Stimulated activated CD4-positive, alpha-beta T cell treated with anti-CD3 and anti-CD28 coated beads, Interleukin-1b, Interleukin-23, amount 100 ng/mL, for 48 hours (primary cell): ENCODE measurements at places on chromosomes 12 and 14.

GRCh38 chr14:89466484-89466883 lies 49.5 kb upstream of the FOXN3 start:
- peak; percentile 18 for DNase-seq

DNA sequence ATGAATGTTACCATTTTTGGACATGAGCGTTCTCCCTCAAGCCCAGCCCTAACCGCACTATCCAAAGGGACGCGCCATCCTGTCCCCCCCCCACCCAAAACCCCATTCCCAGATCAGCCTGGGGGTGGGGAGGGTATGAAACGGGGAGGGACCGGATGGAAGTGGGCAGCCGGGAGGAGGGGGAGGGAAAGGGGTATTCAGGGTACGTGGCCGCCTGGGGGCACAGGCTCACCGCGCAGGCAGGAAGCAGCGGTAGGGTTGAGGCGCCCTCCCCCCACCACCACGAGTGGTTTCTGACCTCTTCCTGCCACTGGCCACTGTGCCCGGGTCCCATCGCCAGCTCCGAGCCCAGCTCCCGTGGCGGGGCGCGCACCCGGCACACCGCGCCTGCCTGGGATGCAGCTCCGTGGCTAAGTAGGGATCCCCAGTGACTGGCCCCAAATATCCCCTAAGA lies 1.4 kb downstream of the ACTN1 start:
- peak; percentile 36 for DNase-seq

- DNase-seq: no peak
Measured at GRCh38 chr12:4289998-4290790, 16.6 kb downstream of the CCND2 start.

- no peak for DNase-seq
Measured at GRCh38 chr14:24425704-24426103, 3.8 kb downstream of the CBLN3 start.
